ENCODE measurements at places on chromosomes 2 and 18. TPM values are rescaled to one million over a fixed set of nuclear protein-coding genes. Genes with fewer than 3 reads are reported as not detected.

GRCh38 chr2:37857575-37858399 is 67.3 kb upstream of the RMDN2 start:
- no peak for ATAC-seq

DNA sequence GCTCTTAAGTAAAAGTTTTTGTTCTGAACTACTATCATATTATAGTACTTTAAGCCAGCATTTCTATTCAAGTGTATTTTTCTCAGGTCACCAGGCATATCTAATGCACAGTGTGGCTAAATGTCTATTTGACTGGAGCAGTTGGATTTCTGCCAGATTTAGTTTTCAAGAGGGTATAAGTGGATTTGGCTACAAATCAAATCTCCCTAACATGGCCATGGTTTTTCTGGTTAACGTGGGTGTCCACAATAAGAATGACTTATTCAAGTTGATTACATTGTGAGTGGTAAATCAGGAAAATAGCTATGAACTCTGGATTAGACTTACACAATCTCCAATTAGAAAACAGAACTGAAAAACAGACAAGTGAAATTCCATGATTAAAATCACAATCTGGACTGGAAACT is 5.7 kb upstream of the CHN1 start:
- no peak for ATAC-seq

The ZNF532 gene
- 48.3 TPM for total RNA-seq

The CCDC74B gene
- 5.1 TPM for total RNA-seq

DNA sequence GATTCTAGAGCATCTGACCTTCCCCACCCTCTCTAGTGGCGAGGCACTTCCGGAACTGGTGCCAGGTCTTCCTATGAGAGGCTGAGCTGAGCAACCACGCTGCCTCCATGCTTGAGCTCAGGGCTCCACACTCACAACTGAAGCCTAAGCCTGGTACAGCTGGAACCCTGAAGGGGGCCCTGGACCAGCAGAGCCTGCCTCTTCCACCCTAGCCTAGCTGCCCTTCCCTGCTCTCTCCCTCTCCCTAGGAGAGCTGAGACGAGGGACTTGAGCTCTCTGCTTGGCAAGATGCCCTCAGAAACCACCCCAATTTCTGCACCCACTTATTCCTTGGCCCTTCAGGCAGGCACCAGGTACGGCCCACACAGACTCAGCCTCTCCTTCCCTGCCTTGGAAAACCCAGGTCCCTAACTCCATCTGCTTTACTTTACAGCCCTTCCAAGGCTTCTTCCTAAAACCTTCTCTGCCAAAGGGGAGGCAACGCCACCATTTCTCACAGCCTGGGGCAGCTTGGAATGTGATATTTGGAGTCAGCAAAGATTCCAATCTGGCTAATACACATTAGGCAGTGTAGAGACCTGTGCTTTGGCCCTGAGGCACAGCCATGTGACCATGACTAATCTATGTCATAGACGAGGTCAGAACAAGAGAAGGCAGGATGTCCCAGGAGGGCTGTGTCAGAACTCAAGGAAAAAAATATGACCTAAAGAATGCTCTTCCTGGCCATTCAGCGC is 18.8 kb downstream of the COX7A2L start:
- peak; percentile 87 for ATAC-seq

Data from gastroesophageal sphincter (tissue), 4 donors.